Aorta (tissue), 5 donors: ENCODE measurements at places on chromosomes 7 and 10. TPM values are rescaled to one million over a fixed set of nuclear protein-coding genes. Genes with fewer than 3 reads are reported as not detected.

CTBP2 gene
- 32.4 TPM for polyA plus RNA-seq

DNA sequence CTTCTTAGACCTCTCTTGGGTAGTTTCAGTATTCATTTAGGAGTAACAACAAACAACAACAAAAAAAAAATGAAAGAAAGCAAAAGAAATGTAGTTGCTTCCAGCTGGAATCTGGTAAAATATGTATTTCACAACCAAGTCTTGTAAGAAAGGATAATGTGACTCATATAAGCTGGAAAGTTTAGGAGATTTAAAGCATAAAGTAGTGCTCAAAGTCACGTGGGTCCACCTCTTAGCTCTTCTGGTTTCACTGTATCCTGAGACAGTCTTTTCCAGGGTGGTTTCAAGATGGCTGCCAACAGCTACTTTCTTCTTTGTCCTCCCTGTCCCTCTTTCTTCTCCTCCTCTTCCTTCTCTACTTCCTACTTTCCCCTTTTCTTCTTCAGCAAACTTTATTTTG, 69.5 kb upstream of the CDK13 start:
- no peak for DNase-seq

DNA sequence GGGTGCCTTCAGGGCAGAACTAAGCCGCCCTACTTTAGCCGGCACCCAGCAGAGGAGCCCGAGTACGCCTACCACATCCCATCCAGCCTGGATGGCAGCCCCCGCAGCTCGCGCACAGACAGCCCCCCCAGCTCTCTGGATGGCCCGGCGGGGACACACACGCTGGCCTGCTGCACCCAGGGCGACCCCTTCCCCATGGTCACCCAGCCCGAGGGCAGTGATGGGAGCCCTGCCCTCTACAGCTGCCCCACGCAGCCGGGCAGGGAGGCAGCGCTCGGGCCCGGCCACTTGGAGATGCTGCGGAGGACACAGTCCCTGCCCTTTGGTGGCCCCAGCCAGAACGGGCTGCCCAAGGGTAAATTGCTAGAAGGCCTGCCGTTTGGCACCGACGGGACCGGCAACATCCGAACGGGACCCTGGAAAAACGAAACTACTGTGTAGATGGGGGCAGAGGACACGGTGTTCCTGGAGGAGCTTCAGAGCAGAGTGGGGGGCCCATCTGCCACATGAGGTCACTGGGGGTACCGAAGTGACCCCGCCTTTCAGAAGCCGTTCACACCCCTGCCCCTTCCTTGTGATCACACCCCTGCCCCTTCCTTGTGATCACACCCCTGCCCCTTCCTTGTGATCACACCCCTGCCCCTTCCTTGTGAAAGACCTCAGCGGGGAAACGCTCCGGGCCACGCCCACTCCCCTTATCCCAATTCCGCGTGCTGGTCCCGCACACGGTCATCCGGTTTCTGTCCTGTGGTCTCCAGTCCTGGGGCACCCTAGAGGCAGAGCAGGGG, 30.8 kb upstream of the KNDC1 start:
- peak; percentile 59 for DNase-seq

DNA sequence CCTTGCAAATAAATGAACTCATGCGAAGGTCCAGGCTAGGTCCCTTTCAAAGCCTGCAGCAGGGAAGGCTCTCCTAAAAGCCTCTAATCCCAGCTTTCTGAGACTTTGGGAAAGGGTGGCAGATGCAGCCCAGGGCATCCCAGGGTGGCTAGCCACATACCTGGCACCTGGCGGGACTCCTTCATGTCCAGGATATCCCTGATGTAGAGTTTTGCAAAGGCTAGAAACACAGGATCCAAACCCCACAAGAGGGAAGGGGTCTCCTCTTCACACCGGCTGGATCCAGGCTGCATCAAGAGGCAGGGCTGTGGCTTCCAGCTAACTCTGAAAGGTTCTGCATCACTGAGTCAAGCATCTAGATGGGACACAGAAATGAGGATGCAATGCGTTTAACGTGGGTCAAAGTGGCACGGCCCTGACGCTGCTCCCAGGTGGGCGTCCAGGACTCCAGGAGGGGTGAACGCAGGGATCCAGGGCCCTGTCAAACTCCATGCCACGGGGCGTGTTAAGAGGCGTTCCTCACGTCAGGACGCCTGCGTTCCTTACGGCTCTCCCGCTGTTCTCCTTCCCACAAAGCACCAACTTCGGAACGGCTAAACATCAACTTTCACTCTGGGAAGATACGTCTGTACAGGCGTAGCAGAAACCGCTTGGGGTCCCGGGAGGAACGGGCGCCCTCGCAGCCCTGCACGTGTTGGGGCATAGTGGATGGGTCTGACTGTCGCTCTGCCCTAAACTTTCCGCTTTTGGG, 507 bp downstream of the STN1 start:
- peak; percentile 68 for DNase-seq
